Activated CD8-positive, alpha-beta memory T cell treated with anti-CD3 and anti-CD28 coated beads for 48 hours (primary cell): ENCODE measurements at places on chromosomes 4 and X.

GRCh38 chr4:37839426-37839825, 12.9 kb downstream of the PGM2 start:
- DNase-seq, result no peak

DNA sequence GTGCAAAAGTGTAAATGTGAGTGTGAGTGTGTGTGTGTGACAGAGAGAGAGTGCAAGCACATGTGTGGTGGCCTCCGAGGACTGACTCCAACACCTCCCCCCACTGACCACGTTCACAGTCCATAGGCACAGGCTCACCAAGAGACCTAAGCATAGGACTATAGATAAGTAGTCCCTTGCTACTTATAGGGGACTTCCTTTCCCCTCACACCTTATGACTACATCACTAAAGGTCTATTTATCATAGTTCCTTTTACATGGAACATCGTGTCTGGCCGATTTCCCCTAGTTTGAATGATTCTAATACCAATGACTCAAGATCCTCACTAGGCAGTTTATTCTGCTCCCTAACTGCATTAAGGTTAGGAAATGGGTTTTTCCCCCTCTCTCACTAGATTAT, 17.8 kb downstream of the FRMPD3 start:
- DNase-seq, result no peak

- DNase-seq, result no peak
Observed at GRCh38 chr4:23023121-23023520, 330.4 kb downstream of the GBA3 start.

- no peak for DNase-seq
Observed at GRCh38 chrX:12210196-12210815, 72.0 kb downstream of the FRMPD4 start.

DNA sequence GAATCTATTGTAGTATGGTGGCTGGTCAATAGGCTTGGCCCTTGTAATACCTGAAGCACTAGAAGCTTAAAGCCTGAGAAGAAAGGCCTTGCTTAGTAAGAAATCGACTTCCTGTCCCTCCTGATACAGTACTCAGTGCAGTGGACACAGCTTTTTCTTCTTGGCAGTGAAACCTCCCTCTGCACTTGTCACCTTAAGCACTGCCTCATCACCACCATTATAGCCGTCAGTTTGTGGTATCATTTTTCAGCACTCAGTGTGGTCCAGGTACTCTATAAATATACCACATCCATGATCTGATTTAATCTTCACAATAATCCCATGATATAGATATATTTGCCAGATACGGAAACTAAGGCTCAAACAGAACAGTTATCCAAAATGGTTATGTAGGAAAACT, 75.2 kb downstream of the PALLD start:
- DNase-seq, result no peak

DNA sequence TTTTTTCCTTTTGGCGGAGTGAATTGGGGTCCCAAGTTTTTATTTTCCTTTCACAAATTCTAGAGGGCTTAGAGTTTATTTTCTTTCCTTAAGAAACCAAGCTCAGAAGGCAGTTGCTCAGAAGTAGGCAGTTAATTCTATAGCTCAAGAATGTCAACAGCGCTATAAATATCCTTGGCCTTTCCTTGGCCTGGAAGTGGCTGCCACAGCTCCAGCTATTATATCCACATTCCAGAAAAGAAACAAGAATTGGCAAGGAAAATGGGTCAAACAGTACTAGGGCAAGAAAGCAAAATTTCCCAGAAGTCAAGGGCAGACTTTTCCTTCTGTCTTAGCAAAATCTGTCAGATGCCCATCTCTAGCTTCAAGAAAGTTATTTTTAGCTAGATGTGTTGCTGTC, 31.0 kb downstream of the SLC10A6 start:
- no peak for DNase-seq

DNA sequence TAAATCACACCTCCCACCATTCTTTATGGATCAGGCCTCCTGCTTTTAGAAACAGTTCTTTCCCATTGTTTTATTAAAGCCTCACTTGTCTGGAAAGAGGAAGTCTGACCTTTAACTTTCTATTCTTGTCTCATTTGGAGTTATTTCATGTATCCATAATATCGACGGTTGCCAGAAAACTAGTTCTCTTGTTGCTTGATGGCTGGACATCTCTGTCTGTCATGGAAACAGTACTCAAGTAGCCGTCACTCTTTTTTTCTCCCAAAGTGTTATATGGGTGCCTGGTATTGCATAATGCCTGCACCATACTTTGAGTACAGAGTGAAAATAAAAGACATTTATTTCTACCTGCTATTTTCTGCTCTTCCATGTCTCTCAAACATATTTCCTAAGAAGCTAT, 61.4 kb downstream of the PHEX start:
- DNase-seq, result no peak
